ENCODE measurements at places on chromosomes 5 and 9. TPM values are rescaled to one million over a fixed set of nuclear protein-coding genes. Genes with fewer than 3 reads are reported as not detected.

Gene ENC1
- total RNA-seq, result 53.5 TPM

Gene ST8SIA4
- 29.4 TPM for total RNA-seq

Gene SCGB3A2
- total RNA-seq, result not detected

Gene HTR4
- total RNA-seq, result not detected

Gene LNPEP
- 50.8 TPM for total RNA-seq

Gene FCN1
- 0.08 TPM for total RNA-seq

Gene PDLIM4
- total RNA-seq, result 0.36 TPM

Gene FOXI1
- total RNA-seq, result not detected

Gene NR2F1-AS1
- 0.19 TPM for total RNA-seq
